ENCODE measurements at places on chromosomes 4 and X.

DNA sequence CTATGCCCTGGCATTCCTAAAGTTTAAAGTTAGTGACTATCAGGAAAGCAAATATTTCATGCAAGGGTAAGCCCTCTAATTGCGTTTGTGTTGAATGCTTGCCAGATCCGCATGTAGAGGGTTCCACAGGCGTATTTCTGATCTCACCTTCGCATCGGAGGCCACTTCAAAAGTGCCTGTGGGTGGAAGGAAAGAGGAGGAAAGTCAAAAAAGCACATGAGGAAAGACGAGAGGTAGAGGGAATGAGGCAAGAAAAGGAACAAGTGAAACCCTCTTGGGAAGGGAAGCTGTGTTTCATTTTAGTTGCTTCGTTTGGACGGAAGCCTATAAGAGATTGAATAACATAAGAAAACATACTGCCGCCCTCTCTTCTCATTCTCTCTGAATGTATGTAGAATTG is 628.8 kb downstream of the SPRY1 start:
- DNase-seq, result peak; percentile 81

DNA sequence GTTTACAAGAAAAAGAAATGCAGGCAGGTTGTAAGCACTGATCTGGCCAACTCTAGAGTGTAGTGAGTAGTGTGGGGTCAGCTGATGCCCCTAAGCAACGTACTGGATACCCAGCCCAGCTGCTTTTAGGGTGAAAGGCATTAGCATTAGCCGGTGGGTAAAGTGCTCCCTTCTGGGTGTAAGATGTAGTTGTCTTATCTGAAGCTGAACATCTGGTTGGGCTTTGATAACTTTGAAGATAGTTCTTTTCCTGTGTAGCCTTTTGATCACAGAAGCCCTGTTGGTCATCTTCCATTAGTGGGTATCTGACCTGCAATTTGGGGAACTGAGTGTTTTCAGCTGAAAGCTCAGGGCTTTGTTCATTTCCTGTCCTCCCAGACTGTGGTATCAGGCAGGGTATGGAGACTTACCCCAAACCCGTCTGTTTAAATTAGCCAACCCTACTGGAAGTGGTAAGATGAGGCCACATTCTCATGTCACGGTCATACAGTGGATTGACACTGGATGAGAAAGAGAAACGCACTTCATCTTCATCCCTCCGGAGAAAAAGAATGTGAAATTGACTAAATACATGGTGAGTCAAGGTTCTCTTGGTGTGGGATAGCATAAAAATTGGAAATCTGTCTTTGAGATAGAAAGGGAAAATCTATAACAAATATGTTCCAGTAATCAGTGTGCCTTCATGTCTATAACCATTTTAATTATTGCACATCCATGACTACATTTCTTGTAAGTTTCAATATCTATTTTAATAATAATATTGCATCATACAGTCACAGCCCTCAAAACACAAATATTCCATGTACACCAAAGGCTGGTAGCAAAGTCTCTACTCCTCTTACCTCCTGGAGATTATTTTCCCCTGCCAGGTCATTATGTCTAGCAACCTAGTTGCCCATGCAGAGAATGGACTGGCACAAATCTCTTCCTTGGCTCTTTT is 8.7 kb downstream of the RHOH start:
- DNase-seq, result no peak

- DNase-seq, result no peak
Observed at GRCh38 chr4:16608123-16608522, 290.3 kb downstream of the LDB2 start.

DNA sequence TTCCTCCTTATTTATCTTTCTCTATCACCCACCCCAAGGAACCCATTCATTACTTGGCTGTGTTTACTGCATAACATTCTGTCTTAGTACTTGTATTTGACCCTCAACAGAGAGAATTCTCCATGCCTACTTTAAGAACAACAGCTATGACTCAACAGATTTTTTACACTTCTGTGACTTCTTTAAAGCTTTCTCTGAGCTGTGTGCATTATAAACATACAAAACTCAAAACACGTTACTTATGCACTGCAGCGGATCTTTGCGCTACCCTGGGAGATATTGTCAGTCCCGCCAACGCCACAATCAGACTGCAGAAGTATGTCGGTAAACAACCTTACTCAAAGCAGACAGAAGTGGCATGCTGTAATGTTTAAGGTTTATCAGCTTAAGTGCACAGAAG is 35.1 kb downstream of the PRKX start:
- no peak for DNase-seq

- DNase-seq, result no peak
Observed at GRCh38 chr4:148415500-148415899, 26.7 kb downstream of the NR3C2 start.

- no peak for DNase-seq
Observed at GRCh38 chr4:155433636-155434360, 57.0 kb upstream of the MAP9 start.

- DNase-seq, result no peak
Observed at GRCh38 chrX:38225093-38225492, 4.4 kb upstream of the SRPX start.

- DNase-seq, result no peak
Observed at GRCh38 chrX:103120748-103121147, 27.8 kb upstream of the NXF3 start.

DNA sequence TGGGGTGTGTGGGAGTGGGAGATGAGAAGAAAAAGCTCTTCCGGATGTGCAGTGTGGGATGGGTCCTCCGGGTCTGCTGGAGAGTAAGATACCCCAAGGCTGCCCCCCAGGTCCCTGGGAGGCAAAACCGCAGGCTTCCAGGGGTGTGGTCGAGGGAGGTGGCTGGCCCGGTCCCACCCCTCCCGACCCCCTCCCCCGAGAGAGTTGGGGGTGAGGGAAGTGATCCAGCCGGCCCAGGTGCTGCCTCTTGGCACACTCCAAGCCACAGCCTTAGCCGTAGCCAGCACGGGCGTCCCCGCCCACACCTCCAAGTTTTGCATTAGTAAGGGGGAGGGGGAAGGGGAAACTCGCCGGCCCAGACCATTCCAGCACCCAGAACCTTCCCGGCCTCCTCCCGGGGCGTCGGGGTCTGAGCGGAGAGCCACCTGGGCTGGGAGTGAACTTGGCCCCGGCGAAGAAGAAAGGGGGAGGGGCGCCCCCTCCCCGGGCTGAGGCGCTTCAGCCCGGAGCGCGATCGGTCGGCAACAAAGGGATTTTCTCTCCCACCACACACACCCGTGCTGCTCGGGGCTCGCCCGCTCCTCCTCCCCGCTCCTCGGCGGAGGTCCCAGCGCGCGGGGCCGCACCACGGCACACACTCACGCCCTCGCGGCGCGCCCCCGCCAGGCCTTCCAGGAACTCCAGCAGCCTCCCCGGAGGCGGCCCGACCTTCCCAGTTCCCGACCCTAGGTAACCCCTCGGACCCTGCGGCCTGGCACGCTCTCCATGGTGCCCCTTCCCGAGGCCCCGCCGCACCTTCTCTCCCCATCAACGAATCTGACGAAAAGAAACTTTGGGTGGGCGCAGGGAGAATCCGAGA is 14.4 kb downstream of the BCOR start:
- DNase-seq, result no peak

GRCh38 chr4:84931274-84931673 is 35.2 kb downstream of the WDFY3 start:
- DNase-seq, result no peak

- no peak for DNase-seq
Observed at GRCh38 chr4:34372815-34373214, 1871.5 kb downstream of the ARAP2 start.

DNA sequence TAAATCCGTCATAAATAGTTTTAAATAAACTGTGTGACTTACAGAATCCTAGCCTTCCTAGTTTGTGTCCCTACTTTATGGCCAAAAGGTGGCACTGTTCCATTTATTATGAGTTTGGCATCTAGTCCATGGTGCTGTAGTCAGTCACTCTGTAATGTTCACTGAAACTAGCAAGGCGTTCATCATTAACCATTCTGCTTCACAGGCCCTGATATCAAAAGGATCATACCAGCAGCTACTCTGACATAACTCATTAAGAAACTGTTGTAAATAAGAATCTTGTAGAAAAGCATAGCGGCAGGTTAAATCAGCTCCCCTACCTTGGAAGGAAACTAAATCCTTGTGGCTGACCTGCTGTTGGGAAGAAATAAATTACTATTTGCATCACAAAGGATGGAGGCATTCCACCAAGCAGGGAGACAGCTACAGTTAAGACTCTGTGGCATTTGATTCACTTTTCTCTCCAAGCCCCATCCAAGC is 919.6 kb upstream of the DIAPH2 start:
- no peak for DNase-seq

- DNase-seq, result no peak
Observed at GRCh38 chr4:124947622-124948265, 235.2 kb upstream of the ANKRD50 start.

- no peak for DNase-seq
Observed at GRCh38 chr4:159014859-159015258, 88.0 kb upstream of the RAPGEF2 start.

DNA sequence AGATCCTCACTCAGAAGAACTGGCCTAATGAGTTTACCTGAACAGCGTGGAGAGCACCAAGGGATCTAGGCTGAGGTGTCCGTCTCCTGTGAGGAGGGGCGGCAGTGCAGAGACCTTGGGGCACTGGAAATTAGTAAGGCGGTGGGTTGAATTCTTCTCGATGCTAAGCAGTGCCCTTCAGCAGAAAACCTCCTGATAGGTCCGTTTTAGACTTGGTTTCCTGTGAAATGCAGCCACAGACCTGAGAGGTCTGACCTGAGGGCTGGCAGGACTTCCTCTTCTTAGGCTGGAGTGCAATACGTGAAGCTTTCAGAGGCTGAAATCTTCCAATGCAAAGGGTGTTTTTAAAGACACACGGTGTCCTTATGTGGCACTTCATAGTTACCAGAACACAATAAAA is at the start of gene CLNK:
Gene CLNK (minus strand): TSS at position 138 of the 400 bp plus-strand sequence. CDS start 16,899 bp downstream, outside the sequence.
- no peak for DNase-seq

DNA sequence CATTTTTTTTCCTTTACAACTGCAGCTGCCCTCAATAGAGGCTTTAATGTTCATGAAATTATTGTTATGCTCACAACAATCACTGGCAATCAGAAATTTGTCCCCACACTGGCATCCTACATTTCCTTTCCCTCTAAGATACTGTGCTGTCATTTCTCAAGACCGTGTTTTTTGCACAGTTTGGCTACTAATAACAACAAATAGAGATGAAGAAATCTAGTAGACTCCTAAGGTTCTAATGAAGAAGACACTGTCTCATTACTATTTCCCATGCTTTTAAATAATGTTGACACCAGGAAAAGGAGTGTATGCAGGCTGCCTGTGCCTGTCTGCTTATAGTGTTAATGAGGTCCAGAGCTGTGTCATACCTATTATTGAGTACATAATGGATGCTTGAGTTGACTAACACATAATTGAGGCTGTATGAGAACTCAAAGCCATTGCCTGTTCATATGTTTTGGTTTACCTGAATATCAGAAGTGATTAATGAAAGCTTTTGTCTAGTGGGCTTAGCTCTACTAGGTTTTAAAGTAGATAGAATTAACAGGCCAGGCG is 1.5 kb upstream of the EIF4E start:
- no peak for DNase-seq

DNA sequence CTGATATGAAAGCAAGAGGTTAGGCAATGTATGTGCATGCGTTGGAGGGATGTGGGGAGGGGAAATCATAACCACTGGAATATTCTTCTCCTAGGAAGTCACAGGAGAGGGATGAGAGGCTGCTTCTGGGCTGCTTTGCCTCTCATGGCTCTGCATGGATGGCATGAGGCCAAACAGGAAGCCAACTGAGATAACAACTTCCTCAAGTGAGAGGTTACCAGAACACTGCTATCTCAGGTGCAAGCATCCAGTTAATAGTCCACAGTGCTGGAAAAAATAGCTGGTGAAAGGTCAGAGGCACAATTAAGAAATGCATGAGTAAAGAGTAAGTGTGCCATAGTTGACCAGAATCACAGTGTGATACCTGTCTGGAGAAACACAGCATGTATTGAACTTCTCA is 113.3 kb downstream of the ELOVL6 start:
- no peak for DNase-seq

- DNase-seq, result no peak
Observed at GRCh38 chr4:67886281-67886680, 2.5 kb upstream of the TMPRSS11D start.

- DNase-seq, result no peak
Observed at GRCh38 chr4:182978152-182978827, 61.1 kb upstream of the DCTD start.

DNA sequence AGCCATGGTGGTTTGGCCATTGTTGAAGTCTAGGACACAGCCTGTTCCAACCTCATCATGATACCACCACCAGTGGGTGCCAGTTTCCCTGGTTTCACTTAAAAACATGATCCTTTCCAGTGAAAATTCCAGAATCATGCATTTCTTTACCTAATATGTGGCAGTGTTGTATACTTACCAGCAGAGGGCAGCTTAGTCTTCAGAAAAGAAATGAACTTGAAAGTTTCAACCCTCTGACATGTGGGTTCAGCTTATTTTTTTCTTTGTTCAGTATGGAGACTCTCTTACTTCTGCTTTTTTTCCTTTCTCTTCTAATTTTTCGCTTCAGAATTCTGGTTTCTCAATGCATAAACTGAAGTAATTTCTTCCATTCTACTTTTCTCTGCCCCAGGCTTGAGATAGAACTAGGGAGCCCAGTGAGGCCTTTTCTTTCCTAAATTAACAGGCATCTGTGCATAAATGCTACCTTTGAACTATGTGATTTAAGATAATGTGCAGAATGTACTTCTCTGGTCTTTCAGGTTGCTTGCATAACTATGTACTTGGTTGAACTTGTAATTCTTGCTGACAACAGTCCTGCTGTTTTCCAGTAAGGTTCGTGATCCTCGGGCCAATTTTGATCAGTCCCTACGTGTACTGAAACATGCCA is 10.7 kb downstream of the LIAS start:
- DNase-seq, result peak; percentile 8

GRCh38 chr4:23311983-23312382 is 577.9 kb downstream of the PPARGC1A start:
- DNase-seq, result no peak

GRCh38 chr4:181308476-181309312 is 934.5 kb upstream of the TENM3 start:
- peak; percentile 12 for DNase-seq

DNA sequence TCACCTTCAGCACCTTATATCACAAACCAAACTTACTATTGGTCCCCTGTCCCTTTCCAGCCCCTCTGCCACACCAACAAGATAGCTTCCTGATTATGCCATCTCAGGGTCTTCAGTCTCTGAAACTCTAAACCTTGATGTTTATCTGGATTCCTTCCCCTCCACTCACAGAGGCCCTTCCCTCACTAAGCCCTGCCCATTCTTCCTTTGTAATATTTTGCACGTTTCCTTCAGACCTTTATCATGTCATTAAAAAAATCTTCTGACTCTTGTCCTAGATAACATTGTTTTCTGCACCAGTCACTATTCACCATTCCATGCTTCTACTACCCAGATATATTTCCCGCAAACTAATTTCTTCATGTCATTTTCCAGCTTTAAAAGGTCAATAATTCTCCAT is 17.7 kb upstream of the CEP135 start:
- no peak for DNase-seq

DNA sequence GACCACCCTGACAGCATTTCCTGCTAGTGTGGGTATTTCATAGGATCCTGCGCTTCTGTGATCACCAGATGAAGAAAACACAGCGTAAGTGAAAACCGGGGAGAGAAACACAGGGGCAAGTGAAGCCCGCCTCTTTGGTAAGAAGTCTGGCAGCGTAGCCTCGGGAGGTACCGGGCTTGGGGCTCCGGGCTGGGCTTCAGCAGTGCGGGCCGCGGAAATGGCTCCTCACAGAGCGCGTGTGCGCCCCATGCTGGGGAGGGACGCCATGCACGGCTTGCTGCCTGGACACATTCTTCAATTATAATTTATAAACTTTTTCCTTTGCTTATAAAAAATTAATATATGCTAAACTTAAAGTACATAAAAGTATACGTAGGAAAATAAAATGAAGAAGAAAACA is 151.5 kb downstream of the AFAP1 start:
- DNase-seq, result no peak
